ENCODE measurements at places on chromosomes 4 and X. TPM values are rescaled to one million over a fixed set of nuclear protein-coding genes. Genes with fewer than 3 reads are reported as not detected.

- no peak for DNase-seq
Measured at GRCh38 chr4:102642631-102643298, 118.0 kb downstream of the MANBA start.

- no peak for DNase-seq
Measured at GRCh38 chrX:153556767-153557166, 39.3 kb downstream of the ATP2B3 start.

DNA sequence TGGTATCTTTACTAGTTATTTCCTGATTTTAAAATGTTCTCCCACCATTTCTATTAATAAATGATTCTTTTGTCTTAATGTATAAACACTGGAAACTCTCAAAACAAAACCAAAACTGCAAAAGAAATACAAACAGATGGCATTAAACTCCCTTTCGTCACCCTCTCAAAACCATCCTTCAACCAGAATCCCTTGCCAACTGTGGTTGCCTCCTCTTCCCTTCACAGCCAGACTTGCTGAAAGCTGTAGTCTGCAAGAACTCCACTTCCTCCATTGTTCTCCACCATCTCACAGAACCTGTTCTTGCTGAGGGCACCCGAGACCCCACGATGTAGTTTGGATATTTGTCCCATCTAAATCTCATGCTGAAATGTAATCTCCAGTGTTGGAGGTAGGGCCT lies 96.5 kb downstream of the WWC2 start:
- DNase-seq = no peak

DNA sequence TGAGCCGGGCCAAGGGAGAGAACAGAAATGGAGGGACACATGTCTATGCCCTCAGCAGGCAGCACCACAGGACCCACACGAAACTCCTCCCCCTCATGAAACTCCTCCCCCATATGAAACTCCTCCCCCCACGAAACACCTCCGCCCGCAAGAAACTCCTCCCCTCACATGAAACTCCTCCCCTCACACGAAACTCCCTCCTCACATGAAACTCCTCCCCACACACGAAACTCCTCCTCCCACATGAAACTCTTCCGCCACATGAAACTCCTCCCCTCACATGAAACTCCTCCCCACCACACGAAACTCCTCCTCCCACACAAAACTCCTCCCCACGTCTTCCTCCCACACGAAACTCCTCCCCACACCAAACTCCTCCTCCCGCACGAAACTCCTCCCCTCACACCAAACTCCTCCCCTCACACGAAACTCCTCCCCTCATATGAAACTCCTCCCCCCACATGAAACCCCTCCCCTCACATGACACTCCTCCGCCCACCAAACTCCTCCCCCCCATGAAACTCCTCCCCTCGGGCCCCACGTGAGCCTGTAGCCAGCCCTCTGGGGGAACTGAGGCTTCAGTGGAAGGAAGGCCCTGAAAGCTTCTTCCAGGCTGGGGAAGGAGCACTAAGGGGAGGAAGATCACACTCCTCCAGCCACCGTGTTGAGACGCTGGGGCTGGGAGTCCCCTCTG lies 15.2 kb downstream of the ADRA2C start:
- DNase-seq = no peak

- no peak for DNase-seq
Measured at GRCh38 chr4:13218326-13218958, 265.7 kb downstream of the RAB28 start.

DNA sequence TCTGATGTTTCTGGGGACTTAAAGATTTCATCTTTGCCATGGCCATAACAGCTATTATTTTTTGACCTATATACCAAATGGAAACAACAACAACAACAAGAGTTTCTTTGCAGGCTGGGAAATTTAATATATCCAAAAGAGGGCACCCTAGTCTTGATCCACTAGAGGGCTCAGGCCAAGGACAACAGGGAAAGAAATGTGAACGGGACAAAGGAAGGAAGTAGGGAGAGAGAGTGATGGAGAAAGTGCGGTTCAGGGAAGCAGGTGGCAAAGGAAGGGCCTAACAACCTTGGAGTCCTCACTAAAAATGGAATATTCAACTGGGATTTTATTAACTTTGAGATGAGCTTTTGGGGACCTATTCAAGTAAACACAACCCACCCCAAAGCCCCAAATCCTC lies 67.8 kb upstream of the SCML1 start:
- DNase-seq = no peak

DNA sequence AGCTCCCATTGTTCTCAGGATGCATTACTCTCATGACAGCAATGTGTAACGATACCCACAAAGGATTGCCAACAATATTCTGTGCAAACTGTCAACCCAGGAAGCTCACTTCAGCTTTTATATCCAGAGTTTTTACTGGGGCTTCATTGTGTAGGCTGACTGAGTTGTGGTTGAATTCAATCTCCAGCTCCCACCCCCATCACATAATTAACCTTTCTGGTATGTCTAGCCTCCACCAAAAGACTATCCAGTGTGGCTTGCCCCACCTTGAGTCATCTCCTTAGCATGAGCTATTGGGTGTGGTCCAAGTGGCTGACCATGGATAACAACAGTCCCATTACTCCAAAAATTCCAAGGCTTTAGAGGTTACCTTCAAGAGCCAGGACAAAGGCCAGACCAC lies 17.7 kb upstream of the TAB3 start:
- peak; percentile 20 for DNase-seq

DNA sequence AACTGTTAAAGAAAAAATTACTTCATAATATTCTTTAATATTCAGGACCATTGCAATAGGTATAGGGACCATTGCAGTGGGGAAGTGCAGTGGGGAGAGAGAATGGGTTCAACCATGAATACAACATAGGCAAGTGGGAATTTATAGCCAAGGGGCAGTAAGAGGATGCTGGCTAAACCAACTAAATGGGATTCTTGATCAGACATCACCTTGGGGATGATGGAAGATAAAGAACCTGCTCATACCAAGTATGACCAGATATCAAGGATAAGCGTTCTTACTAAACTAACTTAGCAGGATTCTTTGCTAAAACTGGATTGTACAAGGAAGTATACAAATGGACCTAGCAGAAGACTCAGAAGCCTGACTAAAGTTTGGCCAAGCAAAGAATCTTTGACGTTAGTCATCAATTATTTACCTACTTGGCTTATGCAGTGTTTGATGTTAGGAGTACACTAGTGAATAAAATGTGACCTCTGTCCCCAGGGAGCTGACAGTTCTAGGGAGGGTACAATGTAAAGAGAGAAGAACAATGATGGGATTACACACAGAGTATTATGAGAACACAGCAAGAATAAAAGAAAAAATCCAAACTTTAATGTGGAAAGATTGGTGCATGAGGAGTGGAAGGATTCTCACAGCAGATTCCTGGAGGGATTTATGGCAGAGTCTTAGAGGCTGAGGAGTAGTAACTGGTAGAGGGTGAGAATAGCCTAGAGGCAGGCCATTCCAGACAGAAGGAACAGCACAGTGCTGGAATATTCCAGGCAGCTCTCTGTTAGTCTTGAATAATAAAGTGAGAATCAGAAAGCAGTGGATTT lies 54.7 kb upstream of the MYOZ2 start:
- peak; percentile 87 for DNase-seq

DNA sequence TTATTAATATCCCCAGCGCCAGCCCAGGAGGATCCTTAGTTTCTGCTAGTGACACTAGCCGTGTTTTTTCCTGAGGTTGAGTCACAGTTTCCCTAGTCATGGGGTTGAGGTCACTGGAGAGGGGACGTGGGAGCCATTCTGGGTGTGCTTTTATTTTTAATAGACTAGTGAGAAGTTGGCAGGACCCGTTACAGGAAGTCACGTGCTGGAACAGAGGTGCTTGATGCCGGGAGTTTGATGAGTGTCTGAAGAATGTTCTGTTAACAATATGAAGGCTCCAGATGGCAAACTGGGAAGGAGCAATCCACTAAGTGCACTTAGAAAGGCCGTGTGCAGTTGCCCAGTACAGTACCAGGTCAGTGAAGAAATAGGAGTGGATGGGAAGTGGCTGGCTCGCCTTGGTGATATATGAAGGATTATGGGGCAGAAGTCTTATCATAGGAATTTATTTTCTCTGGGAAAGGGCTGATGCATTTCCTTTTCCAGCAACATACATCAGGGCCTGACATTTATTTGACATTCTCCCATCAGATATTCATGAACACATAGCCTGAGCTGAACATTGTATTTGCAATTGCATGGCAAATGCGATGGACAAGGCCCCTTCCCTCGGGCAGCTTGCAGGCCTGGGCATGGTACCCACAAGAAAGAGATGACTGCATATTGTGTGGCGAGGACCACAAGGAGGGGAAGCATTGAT lies 291.8 kb downstream of the FBXW7 start:
- DNase-seq = no peak

DNA sequence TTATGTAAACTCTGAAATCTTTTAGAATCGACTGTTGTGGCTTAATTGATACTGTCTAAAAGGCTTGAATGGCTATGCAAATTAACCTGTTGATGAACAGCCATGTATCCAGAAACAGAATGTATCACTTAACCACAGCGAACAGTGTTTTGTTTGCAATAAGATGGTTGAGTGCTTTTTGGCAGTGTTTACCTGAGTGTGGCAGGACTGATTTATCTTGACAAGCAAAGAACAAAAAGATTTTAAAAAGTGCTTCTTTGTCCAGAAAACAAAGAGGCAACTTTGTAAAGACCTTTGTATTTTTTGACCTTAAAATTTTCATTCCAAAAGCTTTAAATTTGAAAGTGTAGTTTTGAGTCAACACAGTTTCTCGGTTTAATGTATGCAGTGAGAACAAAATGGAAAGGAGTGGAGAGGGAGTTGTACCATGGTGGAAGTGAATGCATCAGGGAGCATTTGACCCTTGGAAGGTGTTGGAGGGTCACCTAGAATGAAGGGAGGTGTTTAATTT lies 18.0 kb downstream of the ARHGAP10 start:
- no peak for DNase-seq

GRCh38 chr4:78581618-78582017 lies 30.0 kb downstream of the ANXA3 start:
- no peak for DNase-seq

DNA sequence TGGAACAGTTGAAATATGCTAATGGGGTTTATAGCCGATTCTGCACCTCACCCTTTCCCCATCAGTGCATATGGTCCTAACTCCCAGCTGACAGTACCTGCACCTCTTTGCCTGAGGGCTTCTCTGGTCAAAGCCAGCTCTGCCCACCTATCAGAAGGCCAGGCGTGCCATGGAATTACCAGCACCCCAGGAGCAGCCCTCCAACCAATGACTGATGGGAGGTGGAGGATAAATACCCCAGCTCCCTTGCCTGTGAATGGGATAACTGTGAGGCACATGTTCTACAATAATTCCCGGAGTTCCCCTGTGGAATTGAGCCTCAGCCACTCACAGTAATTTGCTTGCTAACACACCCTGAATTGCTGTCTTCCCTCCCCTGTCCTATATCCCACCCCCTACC lies 572.0 kb downstream of the BCOR start:
- no peak for DNase-seq

DNA sequence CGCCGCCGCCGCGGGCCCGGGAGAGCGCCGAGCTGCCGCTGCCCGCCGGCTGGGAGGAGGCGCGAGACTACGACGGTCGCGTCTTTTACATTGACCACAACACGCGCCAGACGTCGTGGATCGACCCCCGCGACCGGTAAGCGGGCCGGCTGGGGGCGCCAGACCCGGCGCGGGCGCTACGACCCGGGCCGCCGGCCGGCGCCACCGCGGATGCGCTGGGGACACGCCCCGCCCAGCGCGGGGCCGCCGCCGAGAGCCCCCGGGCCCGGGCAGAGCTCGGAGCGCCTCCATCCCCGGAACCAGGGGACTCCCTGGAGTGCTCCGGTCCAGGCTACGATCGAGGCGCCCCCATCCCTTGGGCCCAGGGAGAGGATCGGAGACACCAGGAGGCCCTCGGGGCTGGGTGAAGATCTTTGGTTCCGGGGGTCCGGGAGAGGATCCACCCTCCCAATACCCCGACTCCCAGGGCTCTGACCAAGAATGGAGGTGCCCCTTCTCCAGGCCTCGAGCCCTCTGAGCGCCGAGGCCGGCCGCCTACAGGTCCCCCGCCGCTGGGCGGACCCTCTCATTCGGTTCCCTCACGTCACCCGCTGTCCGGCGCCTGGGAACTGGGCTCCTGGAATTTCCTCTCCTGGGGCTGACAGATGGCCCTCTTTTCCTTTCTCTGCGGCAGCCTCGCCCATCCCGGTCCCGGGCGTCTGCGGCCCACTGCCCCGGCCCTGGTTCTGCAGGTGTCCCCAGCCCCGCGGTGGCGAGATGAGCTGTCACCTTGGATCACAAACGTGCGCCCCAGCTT lies 48.8 kb downstream of the CLDN34 start:
- DNase-seq = no peak

DNA sequence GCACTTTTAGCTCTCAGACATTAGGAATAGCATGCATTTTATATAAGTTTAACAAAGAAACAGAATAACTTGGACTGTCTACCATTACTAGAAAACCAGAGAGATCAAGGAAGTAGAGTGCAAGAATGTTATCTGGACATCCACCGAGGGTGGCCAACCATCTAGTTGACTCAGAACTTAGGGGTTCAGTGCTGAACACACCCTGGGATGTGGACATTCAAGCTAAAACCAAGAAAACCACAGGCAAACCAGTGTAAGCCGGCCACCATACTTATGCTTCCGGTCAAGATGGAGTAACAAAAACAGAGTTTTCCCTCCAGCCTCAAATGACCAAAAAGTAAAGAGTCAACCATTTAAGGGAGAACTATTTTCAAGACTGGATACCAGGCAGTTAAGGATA lies 181.4 kb upstream of the MXRA5 start:
- no peak for DNase-seq

- no peak for DNase-seq
Measured at GRCh38 chrX:31136144-31136611, 64.3 kb upstream of the FTHL17 start.

DNA sequence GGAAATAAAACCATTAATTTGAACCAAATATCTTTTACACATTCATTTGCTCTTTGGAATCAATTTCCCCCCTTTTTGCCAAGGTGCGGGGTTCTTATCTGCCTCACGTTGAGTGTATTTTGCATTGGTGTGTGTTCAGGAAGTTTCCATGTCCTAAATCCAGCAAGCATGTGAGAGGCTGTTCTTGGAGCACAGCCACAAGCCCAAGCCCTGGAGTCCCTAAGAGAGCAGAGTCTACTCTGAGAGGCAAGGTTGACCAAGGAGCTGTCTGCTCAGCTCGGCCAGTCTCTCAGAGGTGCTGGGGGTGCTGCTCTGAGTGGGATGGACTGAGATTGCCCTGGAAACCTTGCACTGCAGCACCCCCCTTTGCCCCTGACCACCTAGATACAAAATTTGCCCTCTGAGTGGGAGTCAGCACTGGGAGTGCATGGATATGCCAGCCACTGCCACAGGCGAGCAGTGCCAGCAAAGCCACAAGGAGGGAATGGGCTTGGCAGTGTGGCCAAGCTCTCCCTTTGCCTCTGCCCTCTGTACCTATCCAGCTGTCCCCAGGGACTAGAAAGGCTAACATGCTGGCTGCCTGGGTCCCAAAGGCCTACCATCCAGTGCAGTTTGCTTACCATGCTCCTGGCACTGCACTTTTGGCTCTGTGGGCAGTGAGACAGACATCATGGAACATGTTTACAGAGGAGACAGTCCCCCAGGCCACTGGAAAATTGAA lies 20.5 kb upstream of the FAM193A start:
- DNase-seq = no peak

The MYOZ2 gene
- total RNA-seq = not detected

The DIPK2B gene
- total RNA-seq = not detected

The C1QTNF7 gene
- not detected for total RNA-seq

The CCSER1 gene
- 4.1 TPM for total RNA-seq

The TLL1 gene
- total RNA-seq = 0.45 TPM

The ADAMTS3 gene
- 0.76 TPM for total RNA-seq

The FAM184B gene
- not detected for total RNA-seq

The EXOSC9 gene
- total RNA-seq = 23.0 TPM

The CSAG2 gene
- total RNA-seq = not detected

The CTAG2 gene
- not detected for total RNA-seq

The CBLL2 gene
- total RNA-seq = not detected

The TMPRSS11B gene
- total RNA-seq = not detected

The BTC gene
- 4.5 TPM for total RNA-seq
